ENCODE measurements at places on chromosomes 2 and 18.

DNA sequence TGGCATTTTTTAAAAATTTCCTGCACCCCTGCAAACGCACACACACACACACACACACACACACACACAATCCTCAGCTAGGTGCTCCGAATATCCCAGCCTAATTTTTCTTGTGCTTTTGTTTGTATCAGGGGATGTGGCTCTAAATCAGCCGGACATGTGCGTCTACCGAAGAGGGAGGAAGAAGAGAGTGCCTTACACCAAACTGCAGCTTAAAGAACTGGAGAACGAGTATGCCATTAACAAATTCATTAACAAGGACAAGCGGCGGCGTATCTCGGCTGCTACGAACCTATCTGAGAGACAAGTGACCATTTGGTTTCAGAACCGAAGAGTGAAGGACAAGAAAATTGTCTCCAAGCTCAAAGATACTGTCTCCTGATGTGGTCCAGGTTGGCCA is 1.8 kb downstream of the HOXD13 start:
- no peak for DNase-seq
- no peak overlapping the region for H3K27ac ChIP-seq
- no peaks in the 10 kb centered on the region for H3K36me3 ChIP-seq

- DNase-seq: no peak
- H3K4me3 ChIP-seq: no peak overlapping the region
- no peaks in the 10 kb centered on the region for H3K27me3 ChIP-seq
- H3K27ac ChIP-seq: peak overlapping the region; percentile 18
These were observed 184.9 kb downstream of the UBE2E3 start for GRCh38 chr2:181165199-181165868.

GRCh38 chr18:41113885-41114482 is 841.0 kb upstream of the PIK3C3 start:
- no peaks in the 10 kb centered on the region for H3K4me1 ChIP-seq
- H3K4me3 ChIP-seq: no peak overlapping the region
- no peaks in the 10 kb centered on the region for H3K36me3 ChIP-seq

DNA sequence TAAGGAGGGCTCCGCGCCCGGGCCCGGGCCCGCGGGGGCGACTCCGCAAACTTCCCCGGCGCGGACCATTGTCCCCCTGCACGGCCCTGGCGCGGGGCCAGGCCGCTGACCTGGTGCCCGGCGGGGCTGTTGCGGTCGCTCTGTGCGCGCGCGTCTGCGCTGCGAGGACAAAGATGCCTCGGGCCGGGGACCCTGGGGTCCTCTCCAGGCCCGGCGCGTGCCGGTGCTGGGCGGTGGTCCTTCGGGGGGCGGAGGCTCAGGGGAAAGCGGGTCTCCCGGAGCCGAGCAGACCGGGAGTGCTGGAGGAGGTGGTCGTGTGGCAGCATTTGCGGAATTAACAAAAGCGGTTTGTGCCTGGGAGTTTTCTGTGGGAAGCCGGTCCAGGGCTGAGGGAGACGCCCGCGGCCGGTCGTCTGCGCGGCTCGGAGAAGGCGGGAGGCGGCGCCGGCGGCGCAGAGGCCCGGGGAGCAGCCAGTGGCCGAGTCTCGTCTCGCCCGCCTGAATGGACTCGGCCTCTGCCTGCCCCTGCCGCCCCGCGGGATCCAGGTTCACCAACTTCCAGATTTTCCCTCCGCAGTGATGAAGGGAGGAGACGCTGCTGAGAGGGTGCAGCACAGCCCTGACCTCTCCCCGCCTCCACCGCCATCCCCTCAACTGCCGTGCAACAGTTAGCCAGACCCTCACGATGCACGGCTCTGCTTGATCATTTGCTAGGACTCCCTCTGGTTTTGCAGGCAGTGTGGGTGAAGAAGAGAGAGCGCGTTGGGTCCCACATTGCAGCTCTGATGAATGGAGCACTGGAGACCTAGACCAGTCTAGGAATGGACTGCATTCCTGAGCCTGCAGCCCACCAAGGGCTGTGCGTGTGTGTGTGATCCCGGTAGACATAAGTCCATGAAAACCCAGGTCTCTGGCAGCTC is 705 bp downstream of the EFR3B start:
- no peaks in the 10 kb centered on the region for H3K36me3 ChIP-seq
- peak overlapping the region; percentile 72 for H3K4me3 ChIP-seq

DNA sequence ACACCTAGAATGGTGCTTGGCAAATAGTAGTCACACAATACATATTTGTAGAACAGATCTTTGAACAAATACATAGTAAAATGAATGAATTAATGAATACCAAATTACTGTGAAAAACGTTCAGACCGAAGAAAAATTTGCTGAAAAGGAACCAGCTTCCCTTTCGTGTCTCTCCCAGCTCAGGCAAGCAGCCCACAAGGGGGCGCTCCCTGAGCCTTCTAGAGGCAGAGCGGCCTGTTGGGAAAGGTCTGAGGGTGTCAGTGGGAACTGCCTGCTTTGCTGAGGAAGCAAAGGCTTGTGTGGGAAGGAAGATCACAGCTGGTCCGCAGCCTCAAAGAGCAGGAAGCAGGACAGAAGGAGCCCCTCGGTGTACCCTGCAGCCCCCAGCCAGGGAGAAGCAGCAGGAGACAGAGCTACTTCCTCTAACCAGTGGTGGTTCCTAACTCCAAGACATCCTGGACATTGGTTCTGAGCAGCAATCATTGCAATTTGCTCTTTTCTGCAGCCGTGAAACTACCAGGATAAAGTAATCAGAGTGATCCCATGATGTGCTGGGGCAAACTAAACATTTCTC is 231.1 kb downstream of the ANKRD30B start:
- peak; percentile 50 for DNase-seq
- H3K27ac ChIP-seq: no peak overlapping the region
- H3K36me3 ChIP-seq: no peaks in the 10 kb centered on the region

- H3K27me3 ChIP-seq: no peaks in the 10 kb centered on the region
- DNase-seq: no peak
- H3K4me1 ChIP-seq: no peaks in the 10 kb centered on the region
- no peak overlapping the region for H3K27ac ChIP-seq
- no peaks in the 10 kb centered on the region for H3K36me3 ChIP-seq
These were observed 105.9 kb upstream of the SIX2 start for GRCh38 chr2:45115181-45115580.

- peaks cover 4% of the 10 kb centered on the region for H3K36me3 ChIP-seq
- H3K4me3 ChIP-seq: no peak overlapping the region
- no peaks in the 10 kb centered on the region for H3K4me1 ChIP-seq
- H3K27ac ChIP-seq: no peak overlapping the region
- H3K27me3 ChIP-seq: no peaks in the 10 kb centered on the region
- DNase-seq: no peak
These were observed 5.9 kb upstream of the CNNM3 start for GRCh38 chr2:96809951-96810782.

GRCh38 chr2:117674172-117674571 is 140.3 kb upstream of the DDX18 start:
- H3K4me1 ChIP-seq: no peaks in the 10 kb centered on the region
- H3K36me3 ChIP-seq: no peaks in the 10 kb centered on the region
- H3K27me3 ChIP-seq: no peaks in the 10 kb centered on the region
- DNase-seq: no peak

DNA sequence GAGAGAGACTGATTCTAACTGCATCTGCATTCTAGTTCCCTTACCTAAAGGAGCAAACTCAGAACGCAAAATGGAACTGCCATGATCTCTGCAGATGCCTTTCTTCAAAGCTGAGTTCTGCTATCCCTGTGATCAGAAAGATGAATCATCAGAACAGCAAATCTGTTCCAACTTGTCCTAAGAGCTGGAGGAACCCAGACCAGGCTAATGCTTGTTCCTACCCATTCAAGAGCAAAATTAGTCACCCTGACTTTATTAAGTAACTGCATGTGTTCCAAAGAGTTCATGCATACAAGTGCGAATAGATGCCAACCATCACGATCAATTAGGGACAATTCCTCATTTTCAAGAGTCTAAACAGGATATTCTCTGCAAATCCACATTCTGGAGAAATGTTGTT is 46.5 kb downstream of the MBP start:
- H3K36me3 ChIP-seq: no peaks in the 10 kb centered on the region
- H3K4me3 ChIP-seq: no peak overlapping the region
- no peak overlapping the region for H3K27ac ChIP-seq
- peaks cover 10% of the 10 kb centered on the region for H3K4me1 ChIP-seq

GRCh38 chr2:159185401-159186130 is 100.9 kb downstream of the WDSUB1 start:
- no peak overlapping the region for H3K27ac ChIP-seq
- H3K36me3 ChIP-seq: peaks cover 7% of the 10 kb centered on the region

GRCh38 chr2:62229082-62229605 is 33.2 kb downstream of the B3GNT2 start:
- no peaks in the 10 kb centered on the region for H3K36me3 ChIP-seq
- no peak overlapping the region for H3K27ac ChIP-seq
- H3K27me3 ChIP-seq: no peaks in the 10 kb centered on the region
- DNase-seq: no peak
- no peak overlapping the region for H3K4me3 ChIP-seq

DNA sequence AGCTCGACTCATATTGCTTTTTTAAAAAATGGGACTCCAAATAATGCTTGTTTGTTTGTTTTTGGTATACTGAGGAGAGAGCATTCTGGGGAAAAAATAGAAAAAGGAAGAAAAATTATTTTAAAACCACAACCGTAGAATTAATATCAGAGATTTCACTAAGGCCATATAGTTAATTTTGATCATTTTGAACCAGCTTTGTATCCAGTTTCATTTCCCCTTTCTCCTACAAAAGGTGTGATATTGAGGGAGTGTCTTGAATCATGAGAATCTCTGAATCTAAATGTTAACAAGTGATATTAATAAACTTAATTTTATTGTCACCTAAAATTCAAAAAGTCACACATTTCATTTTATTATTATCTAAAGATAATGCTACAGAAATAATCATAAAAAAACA is 198.5 kb upstream of the GALNT5 start:
- no peaks in the 10 kb centered on the region for H3K36me3 ChIP-seq
- no peak overlapping the region for H3K4me3 ChIP-seq
- no peaks in the 10 kb centered on the region for H3K4me1 ChIP-seq

- H3K27me3 ChIP-seq: no peaks in the 10 kb centered on the region
- no peak overlapping the region for H3K27ac ChIP-seq
- H3K36me3 ChIP-seq: no peaks in the 10 kb centered on the region
- H3K4me1 ChIP-seq: no peaks in the 10 kb centered on the region
- H3K4me3 ChIP-seq: no peak overlapping the region
These were observed 756.6 kb downstream of the TSN start for GRCh38 chr2:122512091-122512490.

DNA sequence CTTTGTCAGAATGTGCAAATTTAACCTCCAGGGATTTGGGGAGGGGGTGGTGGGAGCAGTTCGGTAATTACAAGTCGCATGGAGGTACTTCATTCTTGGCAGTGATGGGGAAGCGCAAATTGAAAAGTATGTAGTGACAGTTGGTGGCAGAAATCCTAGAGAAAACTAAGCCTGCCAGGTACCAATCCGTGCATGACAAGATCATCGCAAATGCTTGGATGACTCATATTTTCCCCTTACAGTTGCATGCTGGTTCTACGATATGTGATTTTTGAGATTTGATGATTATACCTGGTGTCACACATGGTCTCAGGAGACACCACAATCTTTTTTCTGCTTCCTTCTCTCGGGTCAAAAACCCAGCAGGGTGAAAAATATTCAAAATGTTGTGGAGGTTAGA is 479.7 kb upstream of the ID2 start:
- no peak overlapping the region for H3K27ac ChIP-seq
- H3K36me3 ChIP-seq: no peaks in the 10 kb centered on the region
- H3K27me3 ChIP-seq: no peaks in the 10 kb centered on the region
- no peaks in the 10 kb centered on the region for H3K4me1 ChIP-seq

DNA sequence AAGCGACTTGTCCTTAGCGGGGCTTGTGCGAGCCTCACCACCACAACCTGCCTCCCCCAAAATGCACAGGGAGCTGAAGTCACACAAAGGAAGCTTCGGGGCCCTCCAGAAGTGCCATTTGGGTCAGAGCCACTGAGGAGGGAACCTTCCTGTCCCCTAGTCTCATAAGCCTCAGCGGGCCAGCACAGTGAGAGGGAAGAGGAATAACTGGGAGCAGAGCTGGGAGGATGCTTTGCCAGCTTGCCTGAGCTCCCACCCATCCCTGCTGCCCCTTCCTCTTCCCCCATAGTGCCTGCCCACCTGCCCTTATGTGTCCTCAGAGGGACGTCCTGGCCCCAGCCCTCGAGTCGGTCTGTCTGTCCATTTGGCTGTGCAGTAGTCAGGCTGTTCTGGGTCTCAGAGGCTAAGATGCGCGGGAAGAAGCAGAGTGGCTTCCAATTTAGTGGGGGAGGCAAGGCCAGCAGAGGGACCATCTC is 51.8 kb upstream of the GPR17 start:
- DNase-seq: no peak
- no peak overlapping the region for H3K4me3 ChIP-seq
- no peaks in the 10 kb centered on the region for H3K4me1 ChIP-seq
- H3K27ac ChIP-seq: no peak overlapping the region

GRCh38 chr18:31420524-31420923 is 27.0 kb upstream of the DSG3 start:
- DNase-seq: no peak
- H3K27me3 ChIP-seq: no peaks in the 10 kb centered on the region
- no peaks in the 10 kb centered on the region for H3K36me3 ChIP-seq
- no peak overlapping the region for H3K27ac ChIP-seq

DNA sequence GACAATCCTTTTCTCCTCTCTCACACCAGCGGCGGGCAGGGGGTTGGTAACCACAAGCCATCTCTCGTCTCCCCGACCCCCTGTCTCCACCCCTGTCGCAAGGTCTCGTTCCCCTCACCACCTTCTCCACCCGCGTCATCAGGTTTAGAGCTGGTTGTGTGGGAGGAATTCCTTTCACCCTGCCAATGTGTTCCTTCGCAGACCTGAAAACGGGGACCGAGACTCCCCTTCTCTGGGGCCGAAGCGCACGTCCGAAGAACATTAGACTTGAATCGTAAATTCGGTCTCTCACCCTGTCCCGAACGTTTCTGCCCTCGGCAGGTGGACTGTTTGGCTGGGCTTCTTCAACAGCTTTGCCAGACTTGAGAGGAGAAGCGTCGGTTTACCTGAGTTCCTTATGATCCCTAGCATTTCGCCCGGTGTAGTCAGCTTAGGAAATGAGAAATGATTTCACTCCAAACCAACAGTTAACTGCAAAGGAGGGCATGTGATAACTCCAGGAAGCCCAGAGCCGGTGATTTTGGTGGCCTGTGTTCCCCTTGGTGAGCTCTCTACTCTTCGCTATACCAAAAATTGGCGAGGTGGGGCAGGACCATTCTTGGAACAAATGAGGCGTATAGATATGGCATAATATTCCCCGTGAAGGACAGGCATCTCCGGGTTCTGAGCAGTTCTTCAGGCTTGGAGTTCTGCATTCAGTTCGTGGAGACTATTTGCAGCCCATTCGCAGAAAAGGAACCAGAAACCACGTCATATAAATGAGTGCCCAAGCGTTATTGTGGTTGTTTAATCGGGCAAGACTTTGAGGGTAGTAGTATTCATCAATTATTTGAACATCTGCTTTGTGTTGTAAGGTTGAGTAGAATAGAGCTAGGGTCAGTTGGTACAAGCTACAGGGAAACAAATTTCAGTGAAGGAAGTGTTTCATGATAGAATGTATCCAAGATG is 694 bp downstream of the CFAP36 start:
- peak overlapping the region; percentile 75 for H3K4me3 ChIP-seq
- H3K36me3 ChIP-seq: no peaks in the 10 kb centered on the region
- DNase-seq: peak; percentile 42
- H3K4me1 ChIP-seq: no peaks in the 10 kb centered on the region
